ENCODE measurements at places on chromosomes 16 and 17.

GRCh38 chr17:802901-803881 is 21.0 kb downstream of the MRM3 start:
- no peak for DNase-seq

GRCh38 chr17:39635614-39636176 is 1.2 kb upstream of the STARD3 start:
- no peak for DNase-seq

GRCh38 chr16:17557480-17557879 is 86.7 kb upstream of the XYLT1 start:
- DNase-seq = no peak

DNA sequence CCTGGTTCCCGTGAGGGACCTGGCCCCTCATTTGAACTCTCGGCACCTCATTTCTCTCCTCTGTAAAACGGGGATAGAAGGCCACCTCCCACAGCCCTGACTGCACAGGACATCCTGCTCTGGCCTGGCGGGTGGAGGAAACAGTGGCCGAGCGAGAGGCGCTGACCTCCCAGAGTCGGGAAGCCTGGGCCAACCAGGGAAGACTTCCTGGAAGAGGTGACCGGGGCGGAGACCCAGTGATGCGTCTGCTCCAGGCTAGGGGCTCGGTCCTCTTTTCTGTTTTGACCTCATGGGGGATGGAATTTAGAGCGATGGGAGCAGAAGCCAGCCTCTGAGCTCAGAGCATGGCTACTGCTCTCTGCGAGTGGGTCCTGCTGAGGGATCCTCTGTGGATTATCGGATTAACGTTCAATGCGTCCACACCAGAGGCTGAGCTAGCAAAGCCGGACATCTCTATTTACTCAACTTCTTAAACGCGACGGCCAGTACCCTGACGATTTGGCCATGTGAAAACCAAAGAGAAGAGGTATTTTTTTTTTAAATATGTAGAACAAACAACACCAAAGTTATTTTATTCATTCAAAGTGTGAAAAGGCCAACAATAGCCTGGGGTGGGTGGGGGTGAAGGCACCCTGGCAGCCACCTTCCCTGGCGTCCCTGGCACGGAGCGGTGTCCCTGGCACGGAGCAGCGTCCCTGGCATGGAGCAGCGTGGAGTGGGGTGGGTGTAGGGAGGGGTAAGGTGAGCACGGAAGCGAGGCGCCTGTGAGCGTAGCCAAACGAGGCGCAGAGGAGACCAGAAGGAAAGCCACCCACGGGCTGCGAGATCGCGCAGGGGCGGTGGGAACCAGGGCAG is 9.2 kb upstream of the MSLN start:
- DNase-seq = no peak

DNA sequence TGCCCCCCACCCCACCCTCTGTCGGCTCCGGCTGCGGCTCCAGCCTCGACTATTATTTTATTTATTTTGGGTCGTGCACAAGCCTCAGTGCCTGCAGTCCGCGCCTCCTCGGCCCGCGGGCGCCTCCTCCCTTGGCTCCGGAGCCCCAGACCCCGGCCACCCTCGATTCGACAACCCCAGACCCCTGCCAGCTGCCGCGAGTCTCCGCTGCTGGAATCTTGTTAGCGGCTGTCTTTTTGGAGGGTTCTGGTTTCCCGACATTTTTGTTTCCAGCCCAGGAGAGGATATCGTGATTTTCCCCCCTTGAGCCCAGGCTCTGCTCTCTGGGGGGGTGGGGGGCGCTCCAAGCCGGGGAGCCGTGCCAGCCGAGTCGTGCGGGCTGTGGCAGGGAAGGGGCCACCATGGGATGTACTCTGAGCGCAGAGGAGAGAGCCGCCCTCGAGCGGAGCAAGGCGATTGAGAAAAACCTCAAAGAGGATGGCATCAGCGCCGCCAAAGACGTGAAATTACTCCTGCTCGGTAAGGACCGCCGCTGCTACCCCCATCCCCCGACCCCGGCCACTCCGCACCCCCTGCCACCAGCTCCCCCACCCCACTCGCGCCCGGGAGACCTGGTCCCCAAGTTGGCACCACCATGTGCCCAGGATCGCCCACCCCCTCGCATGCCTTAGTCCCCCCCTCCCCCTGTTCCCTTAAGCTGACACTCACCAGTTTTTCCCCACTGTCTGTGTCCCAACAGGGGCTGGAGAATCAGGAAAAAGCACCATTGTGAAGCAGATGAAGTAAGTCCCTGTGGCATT is 746 bp downstream of the GNAO1 start:
- DNase-seq = no peak

DNA sequence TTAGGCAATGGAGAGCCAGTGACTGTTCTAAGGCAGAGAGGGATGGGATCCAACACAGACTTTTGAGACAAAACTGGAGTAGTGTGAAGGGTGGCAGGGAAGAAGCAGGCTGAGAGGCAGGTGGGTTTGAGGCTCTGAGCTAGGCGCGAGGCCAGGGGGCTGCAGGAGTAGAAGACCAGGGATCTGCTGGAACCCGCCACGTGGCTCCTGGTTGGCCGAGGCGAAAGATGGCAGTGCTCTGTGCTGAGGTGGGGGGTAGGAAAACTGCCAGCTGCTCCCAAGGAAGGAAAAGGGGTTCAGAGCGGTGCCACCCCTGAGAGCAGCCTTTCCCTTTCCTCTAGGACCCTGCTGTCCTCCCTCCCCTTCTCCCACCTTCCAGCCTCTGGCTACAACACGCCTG is 5.6 kb downstream of the CD300LG start:
- DNase-seq = no peak

DNA sequence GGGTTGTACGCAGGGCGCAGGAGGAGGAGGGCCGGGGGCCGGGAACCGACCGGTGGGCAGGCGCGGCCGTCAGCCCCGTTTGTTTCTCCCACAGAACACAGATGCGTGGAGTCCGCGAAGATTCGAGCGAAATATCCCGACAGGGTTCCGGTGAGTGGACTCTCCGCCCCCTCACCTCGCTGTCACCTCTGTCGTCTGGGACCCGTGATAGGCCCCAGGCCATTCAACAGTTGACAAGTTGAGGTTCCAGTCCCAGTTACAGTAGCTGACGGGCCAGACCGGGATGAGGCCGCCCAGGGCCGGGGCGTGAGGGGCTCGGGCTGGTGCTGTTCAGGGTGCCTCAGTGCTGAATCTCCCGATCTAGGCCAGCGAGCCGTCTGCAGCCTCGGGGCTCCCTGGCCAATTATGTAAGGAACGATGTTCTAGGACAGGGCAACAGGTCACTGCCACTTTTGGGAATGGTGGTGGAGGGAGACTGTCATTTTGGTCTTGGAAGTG is 628 bp downstream of the GABARAPL2 start:
- DNase-seq = no peak

GRCh38 chr17:82613283-82614094 is 34.8 kb downstream of the WDR45B start:
- no peak for DNase-seq

- DNase-seq = no peak
Measured at GRCh38 chr16:11624205-11624604, 37.5 kb upstream of the LITAF start.

DNA sequence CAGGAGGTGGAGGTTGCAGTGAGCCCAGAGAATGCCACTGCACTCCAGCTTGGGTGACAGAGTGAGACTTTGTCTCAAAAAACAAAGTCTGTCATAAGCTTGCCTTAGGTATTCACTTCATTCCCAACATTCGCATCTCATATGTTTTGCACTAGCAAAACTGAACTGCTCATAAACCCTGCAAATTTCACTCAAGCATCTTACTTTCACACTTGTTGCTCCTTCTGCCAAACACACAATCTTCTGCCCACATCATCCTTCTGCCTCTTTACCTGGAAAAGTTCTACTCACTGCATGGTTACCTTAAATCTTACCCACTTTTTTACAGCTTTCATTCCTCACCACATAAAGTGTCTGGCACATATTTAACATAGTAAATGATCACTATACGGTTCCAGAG is 152.5 kb downstream of the USP22 start:
- no peak for DNase-seq

DNA sequence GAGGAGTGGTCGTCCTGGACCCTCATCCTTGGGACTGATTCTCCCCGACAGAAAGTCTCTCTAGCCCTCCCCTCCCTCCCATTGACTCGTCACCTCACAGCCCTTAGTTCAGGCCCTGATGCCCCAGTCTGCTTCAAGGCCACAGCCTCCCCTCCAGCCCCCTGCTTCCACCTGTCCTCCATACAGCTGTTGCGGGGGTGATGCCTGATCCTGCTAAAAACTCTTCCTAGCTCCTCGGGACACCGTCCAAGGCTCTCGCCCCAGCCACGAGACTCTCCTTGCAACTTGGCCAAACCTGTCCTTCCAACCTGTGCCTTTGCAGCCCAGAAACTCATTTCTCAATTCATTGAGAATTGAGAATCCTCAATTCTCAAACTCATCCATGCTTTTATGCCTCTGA is 6.8 kb downstream of the STAC2 start:
- DNase-seq = no peak

GRCh38 chr16:57284952-57285363 is 486 bp upstream of the PLLP start:
- no peak for DNase-seq

DNA sequence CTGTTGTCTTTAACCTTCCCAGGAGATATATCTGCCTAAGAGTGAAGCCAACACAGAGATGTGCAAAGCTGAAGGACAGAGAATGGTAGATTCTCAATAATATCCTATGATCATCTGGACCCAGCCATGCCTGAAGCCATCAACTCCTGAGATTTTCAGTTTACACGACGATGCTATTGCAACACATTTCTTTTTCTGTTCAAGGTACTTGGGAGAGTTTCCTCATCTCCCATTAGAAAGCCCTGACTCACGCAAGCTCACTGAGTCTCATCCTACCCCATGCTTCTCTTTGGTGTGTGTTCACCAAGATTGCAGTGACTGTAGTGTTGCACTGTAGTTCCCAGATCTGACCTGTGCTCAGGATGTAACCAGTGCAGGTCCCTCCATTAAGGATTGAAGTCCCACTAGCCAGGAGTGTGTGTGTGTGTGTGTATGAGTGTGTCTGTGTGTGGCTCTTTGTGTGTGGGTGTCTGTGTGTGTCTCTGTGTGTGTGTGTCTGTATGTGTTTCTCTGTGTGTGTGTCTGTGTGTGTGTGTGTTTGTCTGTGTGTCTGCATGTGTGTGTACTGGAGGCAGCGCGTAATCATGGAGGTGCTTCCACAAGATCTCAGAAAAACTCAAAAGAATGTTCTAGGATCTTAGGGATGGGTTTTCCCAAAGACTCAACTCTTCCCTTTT is 15.5 kb downstream of the CES1 start:
- no peak for DNase-seq

GRCh38 chr17:8055851-8056231 is 17.0 kb downstream of the ALOX15B start:
- DNase-seq = no peak

DNA sequence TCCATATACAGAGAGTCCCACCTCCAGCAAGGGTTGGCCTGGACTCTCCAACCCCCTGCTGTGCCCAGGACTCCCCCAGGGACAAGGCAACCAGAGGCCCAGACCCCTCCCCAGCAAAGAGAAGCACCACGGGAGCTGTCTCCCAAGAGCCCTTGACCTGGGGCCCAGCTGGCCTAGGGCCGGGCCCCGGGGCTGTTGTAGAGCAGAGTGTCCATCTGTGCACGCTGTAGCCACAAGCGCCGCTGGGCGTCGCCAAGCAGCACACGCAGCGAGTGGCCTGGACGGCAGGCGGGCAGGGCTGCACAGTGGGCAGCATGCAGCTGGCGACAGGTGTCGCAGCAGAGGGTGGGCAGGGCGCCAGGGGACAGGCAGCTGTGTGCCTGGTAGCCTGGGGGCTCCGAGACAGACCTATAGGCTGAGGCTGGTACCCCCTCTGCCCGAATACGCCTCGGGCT is 4.3 kb downstream of the SPATA2L start:
- DNase-seq = no peak

DNA sequence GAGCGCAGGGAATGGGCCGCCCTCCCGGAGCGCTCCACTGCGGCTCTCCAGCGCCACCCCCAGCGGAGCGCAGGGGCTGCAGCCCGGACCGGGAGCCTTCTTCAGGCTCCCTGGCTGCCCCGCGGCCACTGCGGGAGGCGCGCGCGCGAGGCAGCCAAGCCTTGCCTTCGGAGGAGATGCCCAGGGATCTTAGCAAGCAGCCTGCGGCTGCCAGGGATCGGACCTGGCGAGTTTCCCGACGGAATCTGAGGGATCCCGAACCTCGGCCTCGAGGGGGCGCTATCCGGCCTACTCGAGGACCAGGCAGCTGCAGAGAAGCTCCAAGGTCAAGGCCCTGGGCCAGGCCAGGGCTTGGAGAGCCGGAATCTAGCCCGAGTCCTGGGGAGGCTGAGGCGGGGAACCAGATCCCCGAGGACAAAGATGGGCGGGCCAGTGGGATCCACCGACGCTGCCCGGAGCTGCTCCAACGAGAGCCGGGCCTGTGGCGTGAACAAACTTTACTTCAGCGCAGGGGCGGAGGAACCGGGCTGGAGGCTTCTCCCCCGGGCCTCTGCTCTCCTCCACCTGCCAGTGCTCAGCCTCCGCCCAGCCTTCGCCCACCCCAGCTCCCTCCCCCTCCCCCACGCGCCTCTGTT is at the start of gene IRX6:
Gene IRX6, plus strand, starts transcription at position 567 of the 635 bp plus-strand sequence. CDS start 889 bp downstream, outside the sequence.
- DNase-seq = no peak

- DNase-seq = no peak
Measured at GRCh38 chr17:48568499-48569239, 9.5 kb downstream of the HOXB4 start.

- DNase-seq = no peak
Measured at GRCh38 chr17:54901230-54901822, 674 bp downstream of the TOM1L1 start.

DNA sequence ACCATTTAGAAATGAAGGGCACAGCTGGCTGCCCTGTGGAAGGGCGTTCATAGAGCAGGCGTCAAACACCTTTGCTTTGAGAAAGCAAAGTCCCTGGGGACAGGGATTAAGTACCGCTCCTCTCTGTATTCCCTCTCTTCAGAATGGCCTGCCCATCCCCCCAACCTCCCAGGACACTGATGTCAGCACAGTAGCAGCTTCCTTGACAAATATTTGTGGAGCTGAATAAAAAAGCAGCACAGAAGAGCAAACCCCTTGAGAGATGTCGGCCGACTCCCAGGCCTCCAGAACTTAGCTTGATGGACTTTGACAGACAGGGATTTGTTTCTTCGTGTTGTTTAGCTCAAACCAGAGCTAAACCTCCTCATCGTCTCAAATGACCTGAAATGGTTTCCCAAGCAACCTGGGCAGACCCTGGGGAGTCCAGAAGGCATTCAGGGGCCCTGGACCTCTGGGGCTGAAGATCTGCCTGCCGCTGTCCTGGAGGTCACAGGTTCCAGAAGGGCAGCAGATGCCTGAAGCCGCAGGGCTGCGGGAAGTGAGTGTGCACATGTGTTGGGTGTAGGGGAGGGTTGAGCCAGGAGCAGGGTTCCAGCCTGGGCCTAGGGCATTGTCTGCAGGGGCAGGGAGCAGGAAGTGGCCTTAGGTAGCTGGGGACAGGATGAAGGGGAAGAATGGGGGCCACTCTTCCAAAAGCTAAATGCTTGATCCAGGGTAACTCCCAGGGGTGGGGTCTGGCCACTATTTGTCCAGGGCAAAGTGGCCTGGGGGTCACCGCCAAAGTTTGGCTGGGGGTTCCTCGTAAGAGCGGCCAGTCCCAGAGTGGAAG is 42.3 kb upstream of the NKD1 start:
- DNase-seq = no peak

GRCh38 chr16:11649276-11649675 is 19.0 kb upstream of the SNN start:
- no peak for DNase-seq

GRCh38 chr16:84355149-84355548 is 13.2 kb upstream of the ATP2C2 start:
- no peak for DNase-seq

Data from hypothalamus (tissue), 51 donors.